ENCODE measurements at places on chromosomes 1 and 21.

DNA sequence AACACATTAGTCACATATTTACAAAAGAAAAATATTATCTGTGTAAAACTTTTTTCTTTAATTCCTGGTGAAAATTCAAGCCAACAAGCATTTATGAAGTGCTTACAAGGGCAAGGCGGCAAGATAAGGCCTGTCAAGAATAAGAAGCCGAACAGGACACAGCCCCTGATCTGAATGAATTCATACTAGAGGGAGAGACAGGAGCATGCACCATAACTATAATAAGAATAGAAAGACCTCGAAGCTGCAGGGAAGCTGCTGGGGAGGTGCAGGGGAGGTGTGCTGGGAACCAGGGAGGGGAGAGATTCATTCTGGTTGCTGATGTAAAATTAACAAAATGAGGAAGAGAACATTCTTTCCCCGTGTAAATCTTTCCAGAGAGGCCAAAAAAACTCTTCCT is 60.5 kb upstream of the TARDBP start:
- no peak for DNase-seq

- DNase-seq, result no peak
Observed at GRCh38 chr1:4447778-4448420, 206.5 kb upstream of the AJAP1 start.

GRCh38 chr1:228337031-228337564 is 69.5 kb downstream of the TRIM11 start:
- DNase-seq, result no peak

GRCh38 chr1:107076841-107077240 is 20.4 kb downstream of the PRMT6 start:
- peak; percentile 10 for DNase-seq

DNA sequence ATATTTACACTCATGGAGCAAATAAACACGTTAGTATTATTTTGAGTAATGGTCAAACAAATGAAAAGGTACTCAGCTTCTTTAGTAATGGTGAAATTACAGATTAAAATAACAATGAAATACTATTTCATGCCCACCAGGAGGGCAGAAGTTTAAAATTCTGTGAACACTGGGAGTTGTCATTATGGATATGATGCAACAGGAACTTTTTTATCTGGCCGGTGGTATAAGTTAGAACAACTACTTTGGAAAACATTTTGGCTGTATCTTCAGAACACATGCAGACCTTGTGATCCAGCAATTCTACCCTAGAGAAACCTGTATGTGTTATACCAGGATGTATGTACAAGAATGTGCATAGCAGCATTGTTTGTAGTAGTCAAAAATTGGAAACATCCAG is 23.2 kb upstream of the PPP1R8 start:
- no peak for DNase-seq

DNA sequence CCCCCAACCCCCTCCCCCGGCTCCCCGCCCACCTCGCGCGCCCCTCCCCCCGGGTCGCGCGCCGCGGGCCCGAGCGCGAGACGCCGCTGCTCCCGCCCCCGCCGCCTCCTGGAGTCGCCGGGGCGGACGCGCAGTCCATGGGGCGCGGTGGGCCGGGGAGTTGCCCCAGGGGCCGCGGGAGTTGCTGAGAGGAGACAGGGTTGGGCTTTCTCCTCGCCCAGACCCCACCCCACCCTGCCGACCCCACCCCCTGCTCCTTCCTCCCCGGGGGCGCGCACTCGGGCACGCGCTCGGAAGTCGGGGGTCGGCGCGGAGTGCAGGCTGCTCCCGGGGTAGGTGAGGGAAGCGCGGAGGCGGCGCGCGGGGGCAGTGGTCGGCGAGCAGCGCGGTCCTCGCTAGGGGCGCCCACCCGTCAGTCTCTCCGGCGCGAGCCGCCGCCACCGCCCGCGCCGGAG is at the start of gene LAMC1:
LAMC1 (plus strand) TSS at position 275 of the 455 bp plus-strand sequence. CDS start 297 bp downstream, outside the sequence.
- DNase-seq, result peak; percentile 82

GRCh38 chr1:43396059-43396458 is 6.4 kb downstream of the SZT2 start:
- no peak for DNase-seq

- no peak for DNase-seq
Observed at GRCh38 chr1:225470211-225471108, 42.6 kb upstream of the LBR start.

DNA sequence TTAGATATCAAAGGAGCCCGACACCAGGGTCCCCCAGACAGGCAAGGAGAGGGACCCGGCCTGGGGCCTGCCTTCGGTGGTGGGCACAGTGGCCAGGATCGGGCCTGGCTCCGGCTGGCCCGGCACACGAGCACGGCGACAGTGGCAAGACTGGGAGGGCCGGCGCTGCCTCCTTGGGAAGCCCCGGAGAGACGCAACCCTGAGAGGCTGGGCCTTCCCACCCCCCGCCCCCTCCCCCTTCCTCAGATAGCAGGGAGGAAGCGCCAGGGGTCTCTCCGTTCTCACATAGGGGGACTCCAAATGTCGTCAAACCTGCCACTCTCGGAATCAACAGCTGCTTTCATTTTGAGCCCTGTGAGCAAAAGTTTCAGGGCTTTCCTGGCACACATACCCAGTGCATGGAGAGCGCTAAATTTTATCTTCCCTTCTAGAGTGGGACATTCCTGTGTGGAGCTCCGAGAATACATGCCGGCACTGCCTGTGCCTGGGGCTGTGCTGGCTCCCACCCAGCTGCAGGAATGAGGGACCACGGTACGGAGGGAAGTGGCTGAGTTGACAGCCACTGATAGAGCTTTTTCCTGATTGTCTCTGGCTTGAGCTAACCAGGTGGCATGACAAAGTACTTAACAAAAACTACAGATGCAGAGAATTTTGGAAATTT is 62.4 kb downstream of the CD247 start:
- DNase-seq, result peak; percentile 68

DNA sequence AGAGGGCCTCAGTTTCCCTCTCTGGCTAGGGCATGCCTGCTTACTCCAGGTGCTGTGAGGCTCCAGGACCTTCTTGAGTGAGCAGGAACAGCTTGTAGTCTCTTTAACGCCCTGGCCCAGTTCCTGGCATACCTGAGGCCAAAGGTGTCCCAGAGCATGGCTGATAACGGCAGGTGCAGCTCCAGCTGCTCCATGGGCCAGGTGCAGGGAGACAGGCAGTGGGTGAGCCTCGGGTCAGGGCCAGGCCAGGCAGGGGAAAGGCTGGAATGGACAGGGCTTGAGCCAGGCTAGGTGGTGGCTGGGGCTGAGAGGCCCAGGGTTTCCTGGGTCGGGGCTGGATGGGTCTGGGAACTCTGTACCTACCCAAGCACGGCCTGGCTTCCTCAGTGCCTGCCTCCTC is 18.3 kb downstream of the EDN2 start:
- no peak for DNase-seq

All from H1 (cell line).